ENCODE measurements at places on chromosomes 7 and 10.

DNA sequence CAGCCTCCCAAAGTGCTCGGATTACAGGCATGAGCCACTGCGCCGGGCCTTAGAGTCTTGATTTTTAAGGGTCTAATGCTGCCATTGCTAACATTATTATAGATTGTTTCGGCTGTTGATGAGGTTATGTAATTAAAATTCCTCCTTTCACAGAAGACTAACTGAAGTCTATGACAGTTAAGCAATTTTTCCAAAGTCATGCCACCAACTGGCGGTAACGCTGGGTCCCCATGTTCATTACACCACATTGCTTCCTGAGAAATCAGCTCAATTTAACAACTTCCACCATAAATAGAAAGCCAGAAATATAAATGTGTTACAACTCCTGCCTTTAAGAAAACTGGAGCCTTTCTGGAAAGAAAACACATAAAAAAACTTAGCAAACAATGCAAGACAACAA is 3.5 kb downstream of the ERLIN1 start:
- DNase-seq, result no peak

DNA sequence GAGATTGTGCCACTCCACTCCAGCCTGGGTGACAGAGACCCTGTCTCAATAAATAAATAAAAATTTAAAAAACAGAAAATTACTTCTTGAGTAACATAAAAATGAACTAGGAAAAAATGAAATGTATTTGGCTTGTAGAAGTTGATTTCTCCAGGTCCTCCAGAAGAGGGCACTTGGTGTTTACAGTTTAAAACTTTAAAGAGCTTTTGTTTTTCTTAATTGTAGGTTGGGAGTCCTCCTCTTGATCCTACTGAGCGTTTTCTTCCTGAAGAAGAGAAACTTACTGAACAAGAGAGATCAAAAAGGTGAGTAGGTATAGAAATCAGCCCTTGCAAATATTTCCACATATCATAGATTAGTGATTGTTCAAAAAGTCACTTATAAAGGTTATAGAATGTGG is 16.2 kb downstream of the KIFBP start:
- DNase-seq, result peak; percentile 51

DNA sequence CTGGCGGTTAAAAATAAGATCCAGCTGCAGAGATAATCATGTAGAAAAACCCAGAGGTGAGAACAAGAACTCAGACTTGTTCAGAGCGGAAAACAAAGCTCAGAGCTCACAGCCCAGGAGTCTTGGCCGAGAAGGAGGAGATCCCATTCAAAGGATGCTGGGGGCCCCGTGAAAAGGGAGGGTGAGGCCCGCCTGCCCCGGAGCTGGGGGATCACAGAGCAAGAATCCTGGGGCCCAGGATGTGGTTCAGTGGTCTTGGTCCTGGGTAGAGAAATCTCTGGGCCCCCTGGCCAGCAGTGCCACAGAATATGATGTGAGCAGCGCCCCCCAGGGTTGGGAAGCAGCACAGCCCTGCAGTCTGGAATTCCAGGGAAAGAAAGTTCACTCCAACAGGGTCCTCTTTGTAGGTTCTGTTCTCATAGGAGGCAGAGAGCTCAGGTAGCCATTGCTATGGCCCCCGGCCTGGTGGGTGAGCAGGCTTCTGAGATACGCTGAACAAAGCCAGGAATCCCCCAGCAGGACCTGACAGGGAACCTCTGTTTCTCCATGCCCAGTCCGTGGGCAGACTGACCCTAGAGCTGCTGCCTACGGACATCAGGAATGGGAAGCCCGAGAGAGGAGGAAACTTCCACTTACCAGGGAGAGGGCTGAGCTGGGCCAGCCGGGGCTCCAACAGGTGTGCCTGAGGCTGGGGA is 77.7 kb upstream of the GNA12 start:
- no peak for DNase-seq

DNA sequence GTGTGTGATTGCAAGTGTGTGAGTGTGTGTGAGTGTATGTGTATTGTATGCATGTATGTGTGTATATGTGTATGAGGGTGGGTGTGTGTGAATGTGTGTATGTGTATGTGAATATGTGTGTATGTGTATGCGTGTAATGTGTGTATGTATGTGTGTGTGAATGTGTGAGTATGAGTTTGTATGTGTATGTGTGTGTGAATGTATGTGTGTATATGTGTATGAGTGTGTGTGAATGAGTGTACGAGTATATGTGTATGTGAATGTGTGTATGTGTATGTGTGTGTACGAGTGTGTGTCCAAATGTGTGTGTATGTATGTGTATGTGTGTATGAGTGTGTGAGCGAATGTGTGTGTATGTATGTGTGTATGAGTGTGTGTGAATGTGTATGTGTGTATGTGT is 8.2 kb upstream of the GALNTL5 start:
- no peak for DNase-seq

DNA sequence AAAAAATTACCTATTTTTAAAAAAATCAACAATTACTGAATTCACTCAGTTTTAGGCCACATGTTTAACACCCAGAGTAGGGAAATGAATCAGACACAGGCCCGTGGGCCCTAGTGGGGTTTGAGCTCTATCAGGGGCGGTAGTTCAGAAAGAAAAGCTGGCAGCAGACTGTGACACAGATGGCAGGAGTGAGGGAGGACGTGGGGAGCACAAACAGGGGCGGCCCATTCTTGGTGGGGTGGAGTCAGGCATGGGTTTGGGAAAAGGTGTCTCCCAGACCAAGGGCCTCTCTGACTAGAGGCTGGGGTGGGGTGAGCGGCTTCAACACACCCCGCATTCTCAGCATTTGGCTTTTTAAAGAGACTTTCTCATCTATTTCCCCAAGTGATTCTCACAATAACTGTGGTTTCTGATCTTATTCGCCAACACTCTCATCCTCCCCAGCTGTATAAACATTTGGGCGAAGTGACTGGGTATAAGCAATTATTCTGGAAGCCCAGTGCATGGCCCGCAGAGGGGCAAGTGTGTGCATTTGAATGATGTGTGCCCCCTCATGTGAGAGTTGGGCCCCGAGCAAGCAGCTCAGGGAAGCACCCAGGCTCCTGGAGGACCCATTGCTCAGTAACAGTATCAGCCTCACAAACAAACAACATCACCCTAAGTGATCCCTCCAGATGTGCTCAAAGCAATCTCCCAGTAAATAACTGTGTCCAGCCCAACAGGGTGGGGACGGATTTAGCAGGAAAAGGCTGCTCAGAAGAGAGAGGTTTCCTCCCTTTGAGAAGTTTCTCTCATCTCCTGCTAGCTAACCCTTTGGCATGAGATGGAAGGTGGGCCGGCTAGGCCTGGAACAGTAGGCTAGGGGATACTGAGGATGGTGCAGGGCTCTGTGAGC is 437.6 kb upstream of the ZMIZ1 start:
- peak; percentile 19 for DNase-seq

DNA sequence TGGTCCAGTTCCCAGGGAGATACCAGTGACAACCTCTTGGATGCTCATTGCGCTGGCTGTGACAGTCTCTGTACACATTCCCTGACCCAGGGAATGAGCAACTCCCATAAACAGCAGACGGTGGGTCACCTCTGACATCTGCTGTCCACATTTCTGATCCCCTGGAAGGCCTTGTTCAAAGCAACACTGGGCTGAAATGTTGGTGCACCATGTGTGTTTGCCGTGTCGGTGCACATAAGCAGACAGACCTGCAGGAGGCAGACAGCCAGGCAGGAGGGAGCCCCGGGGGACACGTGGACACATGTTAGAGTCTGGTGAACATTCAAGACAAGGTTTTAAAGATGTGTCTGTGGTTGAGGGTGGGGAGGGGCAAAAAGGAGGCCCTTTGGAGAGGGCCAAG is 254.9 kb downstream of the PLXNA4 start:
- DNase-seq, result peak; percentile 11

DNA sequence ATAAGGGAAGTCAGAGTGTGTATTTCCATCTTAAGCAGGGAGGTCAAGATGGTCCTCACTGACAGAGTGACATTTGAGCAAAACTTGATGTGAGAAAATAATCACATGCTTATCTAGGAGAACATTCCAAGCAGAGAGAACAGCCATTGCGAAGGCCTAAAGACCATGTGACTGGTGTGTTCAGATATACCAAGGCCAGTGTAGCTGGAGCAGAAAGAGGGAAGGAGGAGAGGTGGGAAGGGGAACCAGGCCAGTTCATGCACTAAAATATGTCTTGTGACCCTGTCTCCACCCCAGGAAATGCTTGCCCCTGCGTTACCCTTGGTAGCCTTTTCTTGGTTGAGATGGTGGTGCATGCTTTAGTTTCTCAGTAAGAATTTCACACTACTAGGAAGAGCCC is 77.4 kb downstream of the CACNB2 start:
- DNase-seq, result no peak

GRCh38 chr7:40276061-40276460 is 141.3 kb downstream of the SUGCT start:
- DNase-seq, result no peak

- no peak for DNase-seq
These were observed 57.1 kb upstream of the PDSS1 start for GRCh38 chr10:26640391-26640790.

GRCh38 chr7:4097001-4097609 is 585.0 kb upstream of the FOXK1 start:
- DNase-seq, result no peak

- DNase-seq, result no peak
These were observed 33.1 kb upstream of the ARMC3 start for GRCh38 chr10:22894714-22895113.

DNA sequence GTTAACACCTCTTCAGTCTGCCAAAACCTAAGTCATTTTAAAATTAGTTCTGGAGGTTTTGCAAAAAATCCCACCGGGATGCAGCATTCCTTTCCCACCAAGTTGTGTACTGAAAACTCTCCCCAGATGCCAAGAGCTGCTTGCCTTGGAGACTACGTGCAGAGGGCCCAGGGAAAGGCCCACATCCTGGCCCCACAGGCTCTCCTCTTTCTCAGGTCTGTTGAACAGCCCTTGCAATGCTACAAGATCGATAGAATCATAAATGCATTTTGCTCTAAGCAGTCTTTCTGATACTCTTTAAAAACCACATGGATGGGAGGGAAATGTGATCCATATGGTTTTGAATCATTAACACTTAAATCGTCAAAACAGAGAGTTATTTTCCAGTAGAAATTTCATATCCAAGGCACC is 126.7 kb upstream of the ZMIZ1 start:
- DNase-seq, result no peak

GRCh38 chr10:22433875-22434274 is 88.6 kb downstream of the SPAG6 start:
- DNase-seq, result peak; percentile 77

- peak; percentile 48 for DNase-seq
These were observed 75.7 kb upstream of the ASAH2 start for GRCh38 chr10:50326757-50327701.

- no peak for DNase-seq
These were observed 112.8 kb upstream of the KMT2E start for GRCh38 chr7:104901240-104901619.

GRCh38 chr10:75716506-75716905 is 285.1 kb downstream of the LRMDA start:
- DNase-seq, result no peak

GRCh38 chr7:47574482-47575329 is 7.2 kb downstream of the TNS3 start:
- DNase-seq, result no peak

DNA sequence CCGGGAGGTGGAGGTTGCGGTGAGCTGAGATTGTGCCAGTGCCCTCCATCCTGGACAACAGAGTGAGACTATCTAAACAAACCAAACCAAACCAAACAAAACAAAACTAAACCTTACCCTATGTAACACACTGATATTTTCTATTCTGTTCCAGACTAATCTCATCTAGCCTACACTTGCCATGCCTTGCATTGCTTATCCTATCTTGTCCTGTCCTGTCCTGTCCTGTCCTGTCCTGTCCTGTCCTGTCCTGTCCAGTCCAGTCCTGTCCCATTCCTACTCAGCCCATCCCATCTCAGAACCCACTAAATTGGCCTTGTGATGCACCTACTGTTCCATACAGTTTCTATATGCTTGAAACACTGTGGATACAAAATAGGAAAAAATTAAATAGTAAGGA is 64.7 kb upstream of the HDAC9 start:
- DNase-seq, result no peak

- DNase-seq, result peak; percentile 45
These were observed 153.1 kb upstream of the MEOX2 start for GRCh38 chr7:15839416-15840100.

DNA sequence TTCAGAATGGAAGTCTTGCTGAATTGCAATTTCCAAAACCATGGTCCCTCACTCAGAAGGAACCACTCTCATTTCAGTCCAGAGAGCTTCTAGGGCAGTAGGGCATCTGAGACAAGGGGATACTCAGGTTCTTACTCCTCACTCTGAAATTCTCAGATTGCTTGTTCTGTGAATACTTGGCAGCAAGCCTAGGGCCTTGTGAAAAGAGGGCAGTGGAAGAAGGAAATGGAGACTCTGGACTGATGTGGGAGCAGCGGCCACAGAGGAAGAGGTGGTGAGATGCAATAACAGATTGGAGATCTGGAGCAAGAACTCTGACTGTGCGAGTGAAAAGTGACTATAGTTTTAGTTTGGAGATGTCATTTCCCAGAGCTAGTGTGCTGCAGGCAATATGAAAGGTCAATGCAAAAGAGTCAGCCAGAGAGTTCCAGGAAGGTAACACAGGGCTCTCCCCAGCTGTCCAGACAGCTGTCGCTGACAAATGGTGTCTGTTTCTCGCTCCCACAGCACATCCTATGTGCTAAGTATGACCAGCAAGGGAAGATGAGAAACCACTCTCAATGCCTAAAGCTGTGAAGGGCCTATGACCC is 291.6 kb upstream of the KIAA1217 start:
- DNase-seq, result no peak

Data from AG08395 (cell line).